Cerebellar cortex (tissue), 1 donor: ENCODE measurements at places on chromosomes 5 and 9.
A peak's percentile ranks its signal among the peaks of the same experiment; 100 is the strongest.

DNA sequence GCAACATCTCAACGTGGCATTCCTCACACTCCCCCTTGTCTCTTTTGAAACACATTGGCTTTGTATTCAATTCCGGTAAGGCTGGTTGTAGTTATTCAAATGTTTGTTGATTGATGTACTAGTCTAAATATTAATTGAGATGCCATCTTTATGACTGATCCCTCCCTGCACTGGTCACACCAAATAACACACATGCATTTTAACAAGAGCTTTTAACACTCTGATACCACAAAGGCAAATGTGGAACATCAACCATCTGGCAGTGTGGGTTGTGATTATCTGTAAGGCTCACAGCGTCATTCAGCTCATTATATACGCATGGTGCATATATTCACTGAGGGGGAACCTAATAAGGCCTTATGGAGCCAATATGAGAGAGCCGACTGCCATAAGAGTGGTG, 305.0 kb downstream of the TENT4A start:
- DNase-seq, result no peak

- no peak for DNase-seq
Observed at GRCh38 chr5:173765029-173765644, 123.0 kb upstream of the CPEB4 start.

DNA sequence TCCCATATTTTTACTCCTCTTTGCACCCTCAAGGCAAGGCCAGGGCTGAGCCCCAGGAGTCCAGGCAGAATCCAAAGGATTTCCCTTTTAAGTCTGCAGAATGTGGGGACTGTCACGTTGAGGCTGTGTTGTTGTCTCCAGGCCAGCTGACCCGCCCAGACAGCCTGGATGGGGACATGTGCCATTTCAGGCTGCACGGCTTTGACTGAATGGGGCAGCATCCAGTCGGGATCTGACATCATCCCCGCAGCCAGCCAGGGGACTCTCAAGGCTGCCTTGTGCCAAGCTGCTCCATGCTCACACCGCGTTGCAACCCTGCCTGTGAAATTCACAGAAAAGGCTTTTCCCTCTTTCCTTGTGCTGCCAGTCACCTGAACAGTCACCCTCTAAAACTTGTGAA, 2.2 kb upstream of the ZNF366 start:
- peak; percentile 70 for DNase-seq

DNA sequence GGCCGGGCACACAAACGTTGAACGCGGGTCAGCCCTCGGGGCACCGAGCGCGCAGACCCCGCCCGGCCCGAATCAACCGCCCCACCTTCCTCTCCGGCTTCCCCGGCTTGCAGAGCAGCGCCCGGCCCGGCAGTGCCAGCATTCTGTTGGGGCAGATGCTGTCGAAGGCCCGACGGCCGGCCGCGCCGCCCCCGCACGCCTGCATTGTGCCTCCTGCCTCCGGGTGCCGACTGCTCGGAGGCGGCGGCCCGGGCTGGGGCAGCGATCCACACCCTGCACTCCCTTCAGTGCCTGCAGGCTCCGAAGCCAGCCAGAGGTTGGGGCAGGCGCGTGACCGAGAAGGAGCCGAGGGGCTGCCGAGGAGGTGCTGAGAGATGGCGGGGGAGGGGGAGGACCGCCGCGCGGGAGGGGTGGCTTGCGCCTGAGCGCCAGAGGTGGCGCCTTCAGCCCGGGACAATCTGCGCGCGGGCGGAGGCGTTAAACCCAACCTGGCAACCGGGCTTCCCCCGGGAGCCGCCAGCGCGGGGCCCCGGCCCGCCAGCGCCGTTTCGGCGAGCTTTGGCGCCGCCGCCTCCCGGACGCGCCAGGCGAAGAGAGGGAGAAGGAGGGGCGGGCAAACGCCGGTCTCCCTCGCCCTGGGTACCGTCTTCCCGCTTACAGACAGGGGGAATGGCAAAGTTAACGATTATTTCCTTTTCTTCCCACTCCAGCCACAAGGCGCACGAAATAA, at the start of gene MCIDAS:
MCIDAS (minus strand) TSS at position 382 of the 730 bp plus-strand sequence; CDS start at position 205, 177 bp downstream.
- DNase-seq, result peak; percentile 48

GRCh38 chr5:369151-369868, 47.8 kb downstream of the AHRR start:
- no peak for DNase-seq

- DNase-seq, result no peak
Observed at GRCh38 chr9:132883349-132884294, 4.9 kb downstream of the SPACA9 start.

- no peak for DNase-seq
Observed at GRCh38 chr5:36724467-36725332, 118.3 kb downstream of the SLC1A3 start.

- DNase-seq, result no peak
Observed at GRCh38 chr5:127867022-127867783, 164.0 kb downstream of the CCDC192 start.

- no peak for DNase-seq
Observed at GRCh38 chr9:111762556-111762955, 32.2 kb downstream of the SHOC1 start.

DNA sequence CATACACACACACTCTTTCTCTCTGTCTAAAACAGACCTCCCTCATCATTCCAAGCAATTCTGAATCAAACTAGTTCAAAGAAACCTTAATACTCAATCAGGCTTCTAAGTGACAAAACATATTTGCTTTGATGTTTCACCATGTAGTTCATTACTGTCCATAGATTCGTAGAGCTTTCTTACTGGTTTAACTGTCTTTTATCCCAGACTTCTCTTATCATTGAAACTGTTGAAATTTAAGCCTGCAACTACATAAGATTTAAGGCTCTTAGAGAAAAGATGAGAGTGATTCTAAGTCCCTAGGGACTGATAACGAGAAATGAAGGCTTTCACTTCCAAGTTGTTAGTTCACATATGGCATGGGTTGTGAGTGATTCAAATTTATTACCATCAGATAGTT, 11.0 kb upstream of the PLAC8L1 start:
- no peak for DNase-seq

DNA sequence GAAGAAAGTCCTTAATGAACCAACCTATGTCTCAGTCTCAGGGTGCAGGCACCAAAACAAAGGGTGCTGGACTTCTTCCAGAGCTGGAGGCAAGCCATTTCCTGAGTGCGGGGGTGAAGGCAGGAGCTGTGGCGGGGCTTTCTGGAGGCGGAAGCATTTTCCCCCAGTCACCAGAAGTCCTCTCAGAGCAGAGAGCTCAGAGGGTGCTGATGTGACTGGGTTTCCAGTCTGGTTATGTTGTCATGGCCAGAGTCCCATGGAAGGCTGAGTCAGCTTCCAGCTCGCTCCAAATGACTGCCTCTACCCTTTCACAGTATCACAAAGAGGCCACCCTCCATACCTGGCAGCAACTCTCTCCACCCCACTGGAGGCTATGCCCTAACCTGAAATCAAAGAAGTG, 86.0 kb downstream of the TRPC7 start:
- DNase-seq, result no peak

- DNase-seq, result no peak
Observed at GRCh38 chr9:69996967-69997366, 46.7 kb upstream of the MAMDC2 start.

GRCh38 chr5:1103093-1103492, 8.8 kb downstream of the SLC12A7 start:
- no peak for DNase-seq

- DNase-seq, result no peak
Observed at GRCh38 chr9:111287127-111287526, 42.9 kb downstream of the OR2K2 start.

- DNase-seq, result no peak
Observed at GRCh38 chr5:96855031-96855872, 21.0 kb upstream of the ERAP2 start.

- DNase-seq, result no peak
Observed at GRCh38 chr5:50623666-50624065, 42.8 kb upstream of the PARP8 start.

- DNase-seq, result no peak
Observed at GRCh38 chr9:73067074-73067473, 84.6 kb upstream of the ANXA1 start.

DNA sequence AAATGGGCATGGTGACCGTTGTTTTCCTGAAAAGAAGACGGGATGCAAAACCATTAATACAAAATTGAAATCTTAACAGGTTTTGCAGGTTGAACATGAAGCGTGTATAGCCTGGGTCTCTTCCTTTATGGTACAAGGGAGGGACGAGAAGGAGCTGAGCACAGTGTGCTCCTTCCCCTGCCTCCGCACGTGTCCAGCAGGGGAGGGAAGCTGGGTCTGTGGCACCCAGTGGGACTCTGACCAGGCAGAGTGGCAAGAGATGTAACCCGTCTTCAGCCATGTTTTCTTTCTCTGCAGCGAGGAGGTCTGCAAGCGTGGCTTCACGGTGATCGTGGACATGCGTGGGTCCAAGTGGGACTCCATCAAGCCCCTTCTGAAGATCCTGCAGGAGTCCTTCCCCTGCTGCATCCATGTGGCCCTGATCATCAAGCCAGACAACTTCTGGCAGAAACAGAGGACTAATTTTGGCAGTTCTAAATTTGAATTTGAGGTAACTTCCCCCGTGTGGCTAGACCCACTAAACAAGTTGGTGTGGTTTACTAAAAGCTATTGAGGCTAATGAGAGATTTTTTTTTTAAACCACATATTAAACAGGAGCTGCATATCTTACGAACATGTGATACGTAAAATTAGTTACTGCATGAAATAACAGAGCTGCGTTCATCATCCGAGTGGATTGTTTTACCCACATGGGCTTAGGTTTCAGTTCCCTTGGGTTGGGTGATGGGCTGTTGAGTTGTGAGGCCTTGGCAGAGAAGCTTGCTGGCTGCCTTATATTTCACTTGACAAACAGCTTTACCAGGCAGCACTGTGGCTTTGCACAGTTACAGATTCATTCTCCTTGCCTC, 143.7 kb downstream of the TRIO start:
- no peak for DNase-seq

- no peak for DNase-seq
Observed at GRCh38 chr5:110414360-110414759, 312.1 kb downstream of the TMEM232 start.

- no peak for DNase-seq
Observed at GRCh38 chr9:117134826-117135500, 279.9 kb downstream of the ASTN2 start.

- no peak for DNase-seq
Observed at GRCh38 chr9:135105938-135106491, 18.5 kb downstream of the OLFM1 start.

GRCh38 chr5:79512471-79513307, 1.2 kb downstream of the HOMER1 start:
- peak; percentile 47 for DNase-seq

DNA sequence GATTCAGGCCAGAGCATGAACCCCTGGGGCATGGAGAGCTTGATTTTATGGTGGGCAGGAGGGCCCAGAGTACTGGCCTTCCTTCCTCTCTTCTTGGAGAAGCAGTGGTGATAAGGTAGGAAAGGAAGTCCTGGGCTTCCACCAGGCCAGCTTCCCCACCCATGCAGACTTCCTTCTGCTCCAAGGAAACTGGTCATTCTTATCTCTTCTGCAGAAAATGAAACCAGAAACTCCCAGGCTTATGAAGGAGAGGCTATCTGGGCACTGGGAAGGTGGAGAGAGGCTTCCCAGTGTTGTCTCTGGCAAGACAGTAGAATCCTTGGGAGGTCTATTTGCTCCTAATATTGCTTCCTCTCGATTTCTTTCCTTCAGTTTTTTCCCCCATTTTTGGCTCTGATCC, 110.5 kb upstream of the EQTN start:
- no peak for DNase-seq

- DNase-seq, result no peak
Observed at GRCh38 chr5:129661366-129662035, 86.4 kb upstream of the MINAR2 start.

DNA sequence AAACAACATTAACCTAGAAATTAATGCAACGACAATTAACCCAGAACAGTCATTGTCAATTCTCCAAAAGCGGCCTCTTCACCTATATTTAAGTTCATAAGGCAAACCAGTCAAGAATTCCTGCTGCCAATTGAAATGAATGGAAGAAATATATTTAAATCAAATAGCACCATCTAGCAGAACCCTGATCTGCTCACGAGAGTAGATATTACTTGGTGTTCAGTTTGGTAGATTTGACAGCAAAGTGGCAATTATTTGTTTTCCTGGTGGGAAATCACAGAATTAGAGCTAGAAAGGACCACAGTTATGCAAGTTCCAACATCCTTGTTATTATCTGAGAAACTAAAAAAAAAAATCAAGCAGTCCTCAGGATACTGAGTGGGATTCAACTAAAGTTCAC, 2.3 kb downstream of the SSBP2 start:
- peak; percentile 49 for DNase-seq

- DNase-seq, result no peak
Observed at GRCh38 chr5:148615644-148616275, 38.6 kb downstream of the HTR4 start.

- peak; percentile 84 for DNase-seq
Observed at GRCh38 chr5:76337953-76338451, 65.1 kb upstream of the IQGAP2 start.

DNA sequence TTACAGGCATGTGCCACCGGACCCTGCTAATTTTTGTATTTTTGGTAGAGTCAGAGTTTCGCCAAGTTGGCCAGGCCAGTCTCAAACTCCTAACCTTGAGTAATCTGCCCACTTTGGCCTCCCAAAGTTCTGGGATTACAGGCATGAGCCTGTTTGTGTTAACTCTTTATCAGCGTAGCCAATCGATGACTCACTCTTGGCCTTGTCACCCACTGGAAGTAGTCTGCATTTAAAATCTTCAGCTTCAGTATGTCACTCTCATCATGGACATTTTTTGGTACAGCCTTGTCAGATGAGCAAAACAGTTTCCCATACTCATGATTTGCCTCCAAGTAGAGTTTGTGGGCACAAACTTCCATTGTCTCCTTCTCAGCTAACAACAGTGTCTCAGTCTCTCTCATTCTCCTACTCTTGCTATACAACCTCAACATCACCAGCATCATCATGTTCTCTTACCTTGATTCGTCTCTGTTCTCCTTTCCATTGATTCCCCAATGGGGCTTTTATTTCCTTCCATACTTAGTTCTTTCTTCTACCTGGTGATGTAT, 22.5 kb downstream of the MUSK start:
- DNase-seq, result no peak

- peak; percentile 52 for DNase-seq
Observed at GRCh38 chr9:137030538-137031527, 1.1 kb downstream of the FUT7 start.

GRCh38 chr9:121023064-121023463, 27.0 kb downstream of the C5 start:
- DNase-seq, result no peak

- DNase-seq, result no peak
Observed at GRCh38 chr9:88808019-88808656, 183.1 kb upstream of the S1PR3 start.

DNA sequence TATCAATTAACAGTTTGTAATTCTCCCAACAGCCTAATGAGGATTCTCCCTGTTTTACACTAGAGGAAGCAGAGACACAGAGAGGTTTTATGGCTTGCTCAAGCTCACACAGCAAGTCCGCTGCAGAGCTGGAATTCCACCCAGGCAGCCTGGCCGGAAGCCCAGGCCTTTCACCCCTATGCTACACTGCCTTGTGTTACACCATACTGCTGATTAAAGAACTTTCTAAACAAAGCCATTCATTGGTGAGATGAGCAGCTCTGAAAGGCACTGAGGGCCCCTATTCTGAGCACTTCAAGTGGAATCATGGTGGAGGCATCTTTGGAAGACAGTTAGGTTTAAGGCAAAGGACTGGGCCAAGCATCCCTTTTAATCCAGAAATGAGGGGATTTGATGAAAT, 14.7 kb upstream of the LARP1 start:
- DNase-seq, result no peak

GRCh38 chr5:109034306-109034705, 286.6 kb downstream of the FER start:
- no peak for DNase-seq
